Hematopoietic multipotent progenitor cell (in vitro differentiated cells): ENCODE measurements at places on chromosomes 1 and 21.

GRCh38 chr21:39527664-39528381 lies 76.1 kb downstream of the SH3BGR start:
- no peak for DNase-seq

- no peak for DNase-seq
Measured at GRCh38 chr1:236686815-236687160, 489 bp downstream of the ACTN2 start.

- no peak for DNase-seq
Measured at GRCh38 chr1:225470211-225471108, 42.6 kb upstream of the LBR start.

DNA sequence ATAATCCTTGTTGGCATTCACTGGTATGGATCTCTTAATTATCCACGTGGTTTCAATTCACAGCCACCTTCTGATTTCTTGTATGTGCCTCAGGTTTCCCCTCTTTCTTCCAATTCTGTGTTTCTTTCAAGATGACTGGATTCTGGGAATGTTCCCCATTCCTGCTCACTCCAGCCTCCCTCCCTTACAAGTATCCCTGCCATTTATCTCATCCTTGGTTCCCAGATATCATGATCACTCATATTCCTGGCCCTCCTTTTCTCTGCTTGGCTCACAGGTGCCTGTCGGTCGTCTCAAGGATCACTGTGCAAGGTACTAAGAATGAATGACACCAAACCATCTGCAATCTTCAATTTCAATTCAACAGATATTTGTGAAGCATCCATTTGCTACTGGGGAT lies 279.2 kb downstream of the ASTN1 start:
- no peak for DNase-seq

DNA sequence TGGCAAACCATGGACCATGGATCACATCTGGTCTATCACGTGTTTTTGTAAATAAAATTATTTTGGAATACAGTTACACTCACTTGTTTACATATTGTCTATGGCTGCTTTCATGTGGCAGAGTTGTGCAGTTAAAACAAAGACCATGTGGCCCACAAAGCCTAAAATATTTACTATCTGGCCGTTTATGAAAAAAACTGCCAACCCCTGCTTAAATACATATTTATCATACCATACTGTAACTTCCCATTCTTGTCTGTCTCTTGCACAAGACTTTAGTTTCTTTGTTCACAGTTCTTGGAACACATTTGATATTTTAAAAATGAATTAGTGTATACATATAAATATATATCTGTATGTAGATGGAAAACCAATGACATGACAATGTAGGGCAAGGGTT lies 141.5 kb downstream of the PAPPA2 start:
- DNase-seq = no peak

GRCh38 chr1:202283991-202284390 lies 57.7 kb downstream of the UBE2T start:
- no peak for DNase-seq

DNA sequence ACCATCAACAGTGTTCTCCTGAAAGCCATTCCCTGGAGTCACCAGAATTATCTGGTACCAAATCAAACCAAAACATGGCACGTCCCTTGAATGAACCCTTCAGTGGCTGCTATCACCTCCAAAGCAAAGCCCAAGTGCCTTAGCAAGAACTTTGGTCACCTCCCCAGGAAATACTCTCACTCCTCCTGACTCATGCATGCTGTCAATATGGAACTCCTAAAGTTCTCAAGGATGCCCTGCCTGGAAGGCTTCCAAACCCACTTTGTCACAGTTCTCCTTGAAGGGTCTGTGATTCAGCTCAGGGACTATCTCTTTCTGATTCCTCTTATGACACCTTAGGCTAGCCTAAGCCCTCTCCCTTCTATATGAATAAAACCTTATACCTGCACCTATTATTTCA lies 146.1 kb upstream of the RUNX1 start:
- no peak for DNase-seq

DNA sequence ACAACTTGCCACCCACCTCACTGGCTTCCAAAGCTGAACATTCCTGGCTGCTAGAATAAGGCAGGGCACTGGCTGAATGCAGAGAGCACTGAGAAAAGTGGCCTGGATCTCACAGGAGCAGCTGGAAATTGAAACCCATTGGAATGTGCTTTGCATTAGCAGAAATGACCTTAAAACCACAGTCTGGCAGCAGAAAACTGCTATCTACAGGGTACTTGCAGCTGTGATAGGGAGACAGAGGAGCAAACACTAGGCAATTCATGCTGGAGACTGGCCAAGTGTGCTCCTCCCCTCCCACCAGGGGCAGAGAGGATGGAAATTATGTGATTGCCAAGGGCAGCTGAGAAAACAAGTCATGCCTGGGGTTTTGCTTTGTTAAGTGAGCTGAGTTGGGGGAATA lies 47.2 kb downstream of the HSD3B1 start:
- no peak for DNase-seq

DNA sequence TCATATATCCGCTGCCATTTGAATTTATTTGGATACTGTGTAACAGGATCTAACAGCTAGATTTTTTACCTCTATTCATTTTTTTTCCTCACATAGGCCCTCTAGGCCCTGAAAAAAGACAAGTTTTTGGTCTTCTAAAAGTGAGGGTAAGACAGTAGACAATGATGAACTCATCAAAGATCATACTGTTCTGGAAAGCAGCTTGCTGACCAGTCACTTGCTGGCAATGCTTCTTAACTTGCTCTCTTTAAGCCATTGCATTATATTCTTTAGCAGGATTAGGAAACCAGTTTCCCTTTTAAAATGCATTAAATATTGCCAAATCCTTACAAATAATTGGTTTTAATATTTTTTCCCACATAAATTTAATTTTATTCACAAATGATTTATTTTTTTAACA lies 65.5 kb downstream of the SYT14 start:
- DNase-seq = no peak

DNA sequence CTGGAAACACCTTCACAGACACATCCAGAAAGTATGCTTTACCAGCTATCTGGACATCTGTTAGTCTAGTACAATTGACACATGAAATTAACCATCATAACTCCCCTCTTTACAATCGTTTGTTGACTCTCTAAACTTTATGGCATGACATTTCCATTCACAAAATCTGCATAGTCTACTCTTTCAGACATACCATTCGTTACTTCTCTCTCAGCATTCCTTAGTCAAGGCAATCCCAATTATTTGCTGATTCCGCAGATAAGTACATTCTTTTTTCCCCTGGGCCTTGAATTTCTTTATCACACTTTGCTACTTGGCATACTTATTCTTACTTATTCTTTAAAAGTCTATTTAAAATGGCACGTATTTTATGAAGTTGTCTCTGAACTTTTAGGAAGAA lies 15.1 kb upstream of the CRB1 start:
- no peak for DNase-seq

GRCh38 chr1:60904099-60904851 lies 178.1 kb upstream of the NFIA start:
- no peak for DNase-seq

GRCh38 chr1:212791261-212791675 lies 309 bp downstream of the NSL1 start:
- no peak for DNase-seq

- DNase-seq = no peak
Measured at GRCh38 chr1:244180256-244180655, 129.2 kb downstream of the ZBTB18 start.

GRCh38 chr21:39918558-39918957 lies 51.3 kb downstream of the PCP4 start:
- no peak for DNase-seq

DNA sequence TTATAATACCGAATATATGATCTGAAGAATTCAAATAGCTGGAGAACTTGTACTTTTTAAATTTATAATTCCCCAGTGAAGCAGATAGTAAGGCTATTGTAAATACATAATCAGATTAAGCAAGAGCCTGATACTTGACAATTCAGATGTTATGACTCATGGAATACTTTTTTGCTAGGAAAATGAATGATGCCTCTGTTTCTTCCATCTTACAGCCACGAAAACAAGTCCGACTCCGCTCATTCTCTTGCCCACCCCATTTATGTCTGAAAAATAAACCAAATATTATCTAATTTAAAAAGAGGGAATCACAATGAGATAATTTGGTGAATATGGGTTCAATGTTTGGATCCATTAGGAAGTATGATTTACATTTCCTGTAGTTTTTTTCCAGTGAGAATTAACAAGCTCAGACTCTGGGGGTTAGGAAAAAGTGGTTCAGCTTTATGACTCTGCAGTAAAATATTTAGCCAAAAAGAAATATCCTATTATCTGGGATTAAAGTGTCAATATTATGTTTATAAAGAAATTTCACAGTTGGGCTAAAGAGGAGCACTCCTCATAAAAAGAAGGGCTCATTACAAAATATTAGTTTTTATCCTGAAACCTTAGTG lies 50.4 kb upstream of the DAB1 start:
- no peak for DNase-seq

GRCh38 chr1:156437037-156437867 lies 63.3 kb downstream of the MEF2D start:
- DNase-seq = no peak

DNA sequence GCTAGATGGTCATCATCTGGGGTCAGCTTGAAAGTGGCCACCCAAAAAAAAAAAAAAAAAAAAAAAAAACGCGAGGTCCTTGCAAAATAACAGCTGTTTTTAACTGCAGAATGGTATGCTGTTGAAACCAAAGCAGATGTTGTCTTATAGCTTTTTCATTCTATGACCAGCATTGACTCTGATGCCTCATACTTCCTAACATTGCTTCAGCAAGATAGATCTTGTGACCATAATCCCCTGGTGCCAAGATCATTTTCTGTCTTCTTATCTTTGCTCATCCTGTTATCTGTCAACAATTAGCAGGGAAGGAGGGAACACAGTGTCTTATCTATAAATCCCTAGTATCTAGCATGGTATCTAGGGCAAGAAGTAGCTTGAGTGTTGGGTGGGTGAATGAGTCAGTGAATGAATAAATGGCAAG lies 181.5 kb downstream of the PLPP3 start:
- DNase-seq = no peak
